Activated T-helper 1 cell treated with anti-CD3 and anti-CD28 coated beads, Interleukin-12 subunit alpha, Interleukin-12 subunit beta, Interleukin-2, Interleukin-4 antibody, amounts not matched to agents 30 ng/mL and 10 ng/mL and 1 ng/mL, durations not matched to agents 14 hours and 24 hours and 36 hours (primary cell): ENCODE measurements at places on chromosomes 2 and 18. TPM values are rescaled to one million over a fixed set of nuclear protein-coding genes. Genes with fewer than 3 reads are reported as not detected.

DNA sequence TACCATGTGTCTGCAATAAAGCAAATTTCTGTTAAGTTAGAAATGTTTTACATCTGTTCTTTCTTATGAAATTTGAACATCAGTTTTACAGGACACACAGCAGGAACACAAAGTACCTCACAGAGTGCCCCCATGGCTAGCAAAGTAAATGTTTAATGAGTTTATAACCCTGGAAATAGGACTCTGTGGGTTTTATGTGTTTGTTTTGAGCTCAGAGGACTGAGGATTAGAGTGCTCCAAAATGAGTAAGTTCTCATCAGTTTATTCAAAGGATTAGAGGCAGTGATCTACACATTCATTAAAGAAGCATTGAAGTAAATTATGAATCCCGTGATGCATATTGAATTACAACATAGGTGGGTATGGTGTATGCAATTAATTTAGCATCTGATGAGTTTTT is 281.8 kb downstream of the GULP1 start:
- DNase-seq: no peak

DNA sequence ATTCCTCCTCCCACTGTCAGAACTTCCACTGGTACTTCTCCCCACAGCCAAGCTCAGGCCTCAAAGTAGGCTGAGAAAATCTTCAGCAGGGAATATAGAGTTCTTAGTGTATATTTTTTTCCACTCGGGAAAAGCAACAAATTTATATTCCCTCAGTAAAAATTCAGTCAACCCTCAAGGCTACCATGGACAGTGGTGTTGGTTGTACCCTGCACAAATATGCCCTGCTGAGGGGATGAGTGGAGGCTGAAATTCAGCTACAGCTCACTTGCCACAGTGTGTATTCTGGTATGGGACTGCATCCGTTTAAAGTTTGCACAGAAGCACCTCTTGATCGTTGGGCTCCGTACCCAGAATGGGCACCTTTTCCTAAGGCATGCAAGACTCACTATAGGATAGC is 90.8 kb upstream of the LGALSL start:
- no peak for DNase-seq

DNA sequence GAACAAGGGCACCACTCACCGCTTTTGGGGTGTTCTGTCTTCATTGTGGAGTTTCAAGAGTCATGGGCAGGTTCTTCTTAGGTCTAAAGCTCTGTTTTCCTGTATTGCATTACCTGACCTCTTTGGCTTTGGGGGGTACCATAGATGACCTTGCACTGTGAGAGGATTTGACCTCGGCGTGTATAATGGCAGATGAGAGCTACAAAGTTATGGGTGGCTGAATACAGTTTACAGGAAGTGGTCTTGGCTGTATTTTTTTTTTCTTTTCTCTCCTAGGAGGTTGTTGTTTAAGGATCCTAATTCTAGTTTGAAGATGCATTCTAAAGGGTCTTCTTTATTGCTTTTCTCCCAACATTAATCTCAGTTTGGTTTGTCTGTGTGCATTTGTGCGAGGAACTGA is 11.5 kb downstream of the GAL3ST2 start:
- no peak for DNase-seq

The ARHGAP15 gene
- total RNA-seq: 64.3 and 65.3 TPM in 2 replicates
